ENCODE measurements at places on chromosomes 6 and 20.

DNA sequence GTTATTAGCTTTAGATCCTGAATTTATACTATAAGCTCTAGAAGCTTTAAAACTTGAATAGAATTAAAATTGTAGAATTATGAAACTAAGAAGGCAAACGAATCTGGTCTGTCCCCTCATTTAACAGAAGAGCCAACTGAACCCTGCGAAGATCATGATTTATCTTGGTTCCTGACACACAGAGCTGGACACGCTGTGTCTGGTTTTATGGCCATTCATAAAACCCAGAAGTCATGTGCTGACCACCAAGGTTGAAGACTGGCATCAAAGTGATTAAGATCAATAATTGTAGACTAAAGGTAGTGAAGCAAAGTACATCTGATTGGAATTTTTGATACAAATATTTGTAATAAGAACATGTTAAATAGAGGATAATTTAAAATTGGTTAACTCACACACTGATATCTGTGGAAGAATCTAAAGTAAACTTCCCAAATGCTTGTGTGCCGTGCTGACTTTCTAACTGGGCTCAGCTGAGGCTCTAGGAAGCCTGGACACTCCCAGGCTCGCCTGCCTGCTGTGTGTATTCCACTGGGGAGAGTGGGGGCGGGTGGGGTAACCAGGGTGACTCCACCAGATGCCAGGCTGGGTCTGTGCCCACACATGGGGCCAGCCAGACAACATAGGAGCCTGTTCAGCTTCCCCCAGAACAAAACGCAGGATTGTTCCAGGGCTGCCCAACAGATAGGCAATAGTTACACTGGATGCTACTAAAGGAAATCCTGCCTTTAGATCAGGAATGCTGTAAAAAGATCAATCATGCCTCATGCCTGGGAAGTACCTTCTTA lies 42.1 kb upstream of the SLC22A3 start:
- DNase-seq, result no peak

GRCh38 chr20:17759449-17759848 lies 59.7 kb downstream of the BANF2 start:
- DNase-seq, result no peak

DNA sequence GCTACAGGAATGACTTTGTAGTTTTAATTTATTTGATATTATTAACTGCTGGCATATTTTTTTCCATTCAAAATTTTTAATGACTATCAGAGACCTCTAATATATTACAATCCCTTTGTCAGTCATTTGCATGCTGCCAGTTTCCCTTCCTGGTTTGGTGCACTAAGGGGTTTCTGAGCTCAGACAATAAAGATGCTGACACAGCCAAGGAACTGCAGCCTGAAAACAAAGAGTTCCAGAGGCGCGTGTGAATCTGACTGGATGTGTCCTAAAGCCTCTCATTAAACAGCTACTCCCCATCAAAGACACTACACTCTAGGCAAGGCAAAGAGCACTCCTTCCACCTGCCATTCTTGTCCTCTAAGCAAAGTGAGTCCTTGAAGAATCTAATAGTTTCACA lies 116.8 kb upstream of the DST start:
- no peak for DNase-seq

DNA sequence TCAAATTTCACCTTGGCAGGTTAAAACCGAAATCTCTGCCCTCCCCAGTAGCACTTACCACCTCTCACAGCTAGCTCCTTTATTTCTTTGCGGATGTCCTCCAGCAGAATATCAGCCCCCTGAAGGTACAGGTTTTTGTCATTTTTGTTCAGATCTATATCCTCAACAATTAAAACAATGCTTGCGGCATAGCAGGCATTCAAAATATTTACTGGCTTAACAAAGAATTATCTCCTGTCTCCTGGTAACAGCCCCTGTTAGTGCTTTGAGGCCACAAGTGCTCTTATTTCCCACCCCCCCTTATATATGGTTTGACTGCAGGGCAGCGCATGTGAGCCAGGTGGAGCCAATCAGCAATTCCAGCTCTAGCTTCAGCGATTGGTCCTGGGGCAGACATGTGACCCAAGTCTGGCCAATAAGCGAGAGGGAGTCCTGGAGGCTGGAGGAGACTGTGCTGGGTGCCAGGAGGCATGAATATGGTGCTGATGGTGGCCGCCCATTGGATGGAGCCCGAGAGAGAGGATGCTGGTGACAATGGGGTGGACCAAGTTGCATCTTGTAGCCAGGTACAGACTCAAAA lies 21.0 kb downstream of the SULF2 start:
- no peak for DNase-seq

- DNase-seq, result no peak
Observed at GRCh38 chr6:45707176-45707575, 308.5 kb downstream of the CLIC5 start.

DNA sequence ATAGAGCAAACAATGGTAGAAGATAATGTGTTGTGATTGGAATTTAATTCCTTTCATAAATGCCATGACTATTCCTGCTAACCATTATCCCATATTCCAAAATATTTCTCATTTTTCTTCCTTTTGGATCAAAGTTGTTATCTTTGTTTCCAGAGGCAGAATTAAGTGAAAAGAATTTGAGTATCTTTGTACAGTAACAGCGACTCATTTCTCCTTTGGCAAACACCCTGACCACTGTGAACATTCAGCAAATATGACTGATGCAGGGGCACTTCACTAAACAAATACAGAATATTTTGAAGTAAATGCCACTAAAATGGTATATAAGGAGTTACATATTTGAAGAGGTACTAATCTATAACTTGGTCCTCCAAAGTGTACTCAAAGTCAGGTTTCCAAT lies 105.0 kb upstream of the LAMP5 start:
- no peak for DNase-seq

GRCh38 chr6:95614094-95614493 lies 36.8 kb downstream of the MANEA start:
- no peak for DNase-seq
